ENCODE measurements at places on chromosomes 5 and 9.

GRCh38 chr9:101716629-101717028 lies 21.8 kb downstream of the GRIN3A start:
- no peak for DNase-seq

DNA sequence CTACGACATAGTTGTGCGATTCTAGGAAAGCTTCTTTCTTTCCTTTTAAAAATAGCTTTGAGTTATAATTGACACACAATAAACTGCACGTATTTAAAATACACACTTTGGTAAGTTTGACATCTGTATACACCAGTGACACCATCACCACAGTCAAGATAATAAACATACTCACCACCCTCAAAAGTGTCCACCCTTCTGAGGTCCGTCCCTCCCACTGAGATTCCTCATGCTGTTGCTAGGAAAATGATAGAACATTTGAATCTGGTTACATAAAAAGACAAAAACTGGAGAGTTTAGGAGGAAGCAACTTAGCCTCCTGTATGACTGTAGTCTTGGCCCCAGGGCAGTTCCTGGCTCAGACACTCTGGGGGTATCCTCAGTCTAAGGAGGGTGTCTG lies 17.2 kb downstream of the S100Z start:
- no peak for DNase-seq

DNA sequence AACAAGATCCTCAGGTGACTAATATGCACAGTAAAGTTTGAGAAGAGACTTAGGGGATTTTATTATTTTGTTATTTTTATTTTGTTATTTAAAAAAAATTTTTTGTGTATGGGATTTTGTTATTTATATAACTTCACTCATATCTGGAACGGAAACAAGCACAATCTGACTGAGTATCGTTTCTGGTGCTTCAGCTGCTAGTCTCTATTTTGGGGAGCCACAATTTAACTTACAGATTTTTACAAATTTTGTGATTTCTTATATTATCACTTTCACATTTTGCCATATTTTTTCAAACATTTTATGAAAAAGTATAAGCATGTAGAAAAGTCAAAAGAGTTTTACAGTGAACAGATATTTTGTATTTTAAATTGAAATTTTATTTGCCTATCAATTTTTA lies 208.7 kb downstream of the CCDC171 start:
- DNase-seq = no peak

DNA sequence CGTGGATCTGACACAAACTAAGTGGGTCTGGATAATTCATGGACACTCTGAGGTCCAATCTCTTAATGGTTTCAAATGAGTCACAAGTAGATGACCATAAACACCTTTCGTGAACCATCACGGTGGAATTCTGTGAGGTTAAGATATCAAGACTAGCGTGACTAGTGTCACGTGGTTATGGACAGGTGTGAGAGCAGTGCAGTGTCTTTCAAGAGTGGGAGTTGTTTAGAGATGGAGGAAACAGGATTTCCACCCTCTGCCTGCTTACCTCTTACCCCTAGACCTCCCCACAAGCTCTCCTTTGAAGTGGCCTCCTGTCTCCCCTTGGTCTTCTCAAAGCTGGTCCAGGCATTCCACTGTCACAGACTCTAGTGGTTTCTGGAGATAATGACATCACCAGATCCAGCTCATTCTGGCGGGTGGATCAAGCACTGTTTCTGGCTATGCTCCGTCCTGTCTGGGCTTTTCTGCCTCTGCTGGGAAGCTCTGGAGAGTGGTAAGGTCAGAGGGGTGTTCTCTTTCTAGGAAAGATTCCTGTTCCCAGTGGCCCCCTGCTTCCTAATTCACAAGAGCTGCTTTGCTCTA lies 20.0 kb upstream of the ZNF782 start:
- no peak for DNase-seq

GRCh38 chr5:2901511-2901910 lies 150.0 kb upstream of the IRX2 start:
- no peak for DNase-seq

DNA sequence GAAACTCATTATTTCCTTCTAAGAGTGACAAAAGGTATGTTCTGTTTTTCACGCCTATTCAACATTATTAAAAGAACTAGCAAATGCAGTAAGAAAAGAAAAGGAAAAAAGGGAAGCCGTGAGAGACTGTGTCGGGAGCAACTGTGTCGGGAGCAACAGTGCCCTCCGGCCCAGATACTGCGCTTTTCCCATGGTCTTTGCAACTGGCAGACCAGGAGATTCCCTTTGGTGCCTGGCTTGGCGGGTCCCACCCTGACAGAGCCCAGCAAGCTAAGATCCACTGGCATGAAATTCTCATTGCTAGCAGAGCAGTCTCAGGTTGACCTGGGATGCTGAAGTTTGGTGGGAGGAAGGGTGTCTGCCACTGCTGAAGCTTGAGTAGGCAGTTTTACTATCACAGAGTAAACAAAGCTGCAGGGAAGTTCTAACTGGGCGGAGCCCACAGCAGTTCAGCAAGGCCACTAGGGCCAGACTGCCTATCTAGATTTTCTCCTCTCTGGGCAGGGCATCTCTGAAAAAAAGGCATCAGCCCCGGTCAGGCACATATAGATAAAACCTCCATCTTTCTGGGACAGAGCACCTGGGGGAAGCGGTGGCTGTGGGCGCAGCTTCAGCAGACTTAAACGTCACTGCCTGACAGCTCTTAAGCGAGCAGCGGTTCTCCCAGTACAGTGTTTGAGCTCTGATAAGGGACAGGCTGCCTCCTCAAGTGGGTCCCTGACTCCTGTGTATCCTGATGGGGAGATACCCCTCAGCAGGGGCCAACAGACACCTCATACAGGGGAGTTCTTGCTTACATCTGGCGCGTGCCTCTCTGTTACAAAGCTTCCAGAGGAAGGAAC lies 1237.4 kb upstream of the CDH18 start:
- DNase-seq = no peak

DNA sequence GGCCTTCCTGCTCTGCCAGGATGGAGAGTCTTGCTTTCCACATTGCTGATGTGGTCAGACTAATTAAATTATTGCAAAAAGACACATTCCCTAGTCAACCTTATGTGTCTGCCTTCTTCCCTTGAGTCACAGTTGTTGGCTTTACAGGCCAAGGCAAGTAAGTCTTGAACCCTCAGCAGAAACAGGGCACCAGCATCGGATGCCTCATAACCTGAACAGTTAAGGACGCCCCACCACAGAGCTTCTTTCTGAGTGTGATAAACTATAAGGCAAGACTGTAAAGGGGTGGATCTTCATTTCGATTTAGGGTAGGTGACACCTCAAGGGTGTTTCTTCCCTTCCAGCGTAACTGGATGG lies 670 bp upstream of the KIF2A start:
- no peak for DNase-seq

DNA sequence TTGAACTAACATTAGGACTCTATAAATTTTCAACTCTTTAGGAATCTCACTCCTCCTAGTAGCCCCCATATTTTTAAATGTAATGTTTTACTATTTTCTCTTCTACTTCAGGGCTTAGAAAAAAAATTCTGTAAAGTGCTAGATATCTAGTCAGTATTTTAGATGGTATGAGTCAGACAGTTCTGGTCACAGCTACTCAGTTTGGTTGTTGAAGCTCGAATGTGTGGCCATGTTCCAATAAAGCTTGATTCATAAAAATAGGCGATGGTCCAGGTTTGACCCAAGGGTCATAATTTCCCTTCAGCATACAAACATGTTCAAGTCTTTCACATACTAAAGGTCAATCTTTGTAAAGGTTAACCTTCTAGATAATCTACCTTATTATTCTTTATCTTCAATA lies 566.0 kb upstream of the CDH18 start:
- no peak for DNase-seq

- DNase-seq = no peak
Measured at GRCh38 chr5:164027738-164028137, 522.3 kb downstream of the MAT2B start.

GRCh38 chr5:80181618-80182211 lies 74.1 kb downstream of the SERINC5 start:
- DNase-seq = no peak

DNA sequence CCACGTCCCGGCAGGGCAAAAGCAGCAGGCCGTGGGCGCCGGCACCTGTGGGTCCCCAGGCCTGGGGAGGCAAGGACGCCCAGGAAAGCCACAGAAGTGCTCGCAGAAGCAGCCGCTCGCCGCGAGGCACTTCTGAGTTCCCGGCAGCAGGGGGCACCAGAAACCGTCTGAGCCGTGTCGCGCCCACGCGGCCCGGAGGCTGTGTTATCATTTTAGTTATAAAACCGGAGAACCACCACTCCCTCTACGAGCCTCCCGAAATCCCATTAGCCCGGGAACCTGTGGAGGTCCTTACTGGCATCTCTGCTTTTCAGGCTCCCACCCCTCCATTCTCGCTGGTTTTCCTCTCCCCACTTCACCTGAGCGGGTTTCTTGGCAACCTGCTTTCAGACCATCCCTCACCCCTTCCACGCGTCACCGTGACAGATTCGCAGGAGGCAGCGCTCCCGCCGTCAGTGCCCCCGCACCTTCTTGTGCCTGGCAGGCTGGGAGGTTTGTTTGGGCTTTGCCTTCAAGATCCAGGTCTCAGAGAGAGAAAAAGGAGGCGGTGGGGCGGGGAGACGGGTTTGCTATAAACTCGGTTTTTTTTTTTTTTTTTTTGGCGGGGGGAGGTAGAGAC lies 2.3 kb downstream of the GDNF start:
- peak; percentile 74 for DNase-seq

DNA sequence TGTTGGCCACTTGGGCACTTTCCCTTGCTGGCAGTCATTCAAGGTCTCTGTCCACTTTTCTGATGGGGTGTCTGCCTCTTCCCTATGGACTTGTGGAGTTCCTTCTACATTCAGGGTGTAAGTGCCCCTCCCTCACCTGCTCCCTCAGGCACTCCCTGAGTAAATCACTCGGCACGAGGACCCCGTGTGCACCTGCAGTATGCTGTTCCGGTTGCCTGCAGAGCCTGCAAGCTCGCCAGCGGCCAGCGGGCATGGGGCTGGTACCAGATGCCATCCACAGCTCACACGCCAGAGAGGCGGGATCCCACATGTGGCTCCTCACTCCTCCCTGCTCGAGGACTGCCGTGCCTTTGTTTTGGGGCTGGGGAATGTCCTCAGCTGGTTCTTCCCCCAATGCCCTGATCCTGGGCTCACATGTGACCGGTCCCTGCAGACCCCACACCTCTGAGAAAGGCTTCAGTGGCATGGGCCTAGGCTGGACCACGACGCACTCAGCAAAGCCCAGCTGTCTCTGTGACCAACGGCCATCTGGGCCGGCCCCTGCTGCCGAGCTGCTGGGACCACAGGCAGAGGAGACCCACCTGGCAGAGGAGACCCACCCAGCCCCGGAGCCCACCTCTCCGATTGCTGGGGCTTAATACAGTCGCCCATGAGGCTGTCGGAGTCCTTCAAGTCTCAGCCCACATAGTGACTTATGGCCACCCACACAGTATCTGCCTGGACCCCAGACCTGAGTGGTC lies 46.1 kb upstream of the CLPTM1L start:
- DNase-seq = no peak

- no peak for DNase-seq
Measured at GRCh38 chr5:175216991-175217390, 227.0 kb downstream of the DRD1 start.

GRCh38 chr5:143076377-143076776 lies 306.2 kb downstream of the ARHGAP26 start:
- DNase-seq = no peak

DNA sequence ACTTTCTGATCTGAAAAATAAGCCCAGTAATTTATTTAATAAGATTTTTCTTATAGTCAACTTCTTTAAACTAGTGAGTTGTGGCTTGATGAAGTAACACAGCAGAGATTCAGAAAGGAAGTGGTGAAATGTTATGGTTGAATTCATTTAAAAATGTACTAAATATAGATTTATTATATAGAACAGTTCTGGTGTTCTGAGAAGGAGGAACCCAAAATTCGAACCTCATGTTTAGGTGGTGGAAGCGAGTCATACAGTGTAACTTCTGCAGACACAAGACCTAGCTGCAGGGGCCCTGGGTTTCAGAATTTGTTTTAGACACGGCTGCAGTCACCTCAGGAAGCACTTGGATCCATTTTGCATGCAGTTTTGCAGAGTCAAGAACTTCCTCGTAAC lies 188.2 kb downstream of the TRIO start:
- DNase-seq = no peak

GRCh38 chr5:128146671-128147070 lies 63.1 kb downstream of the SLC12A2 start:
- DNase-seq = no peak

GRCh38 chr5:67066815-67067214 lies 129.8 kb downstream of the CD180 start:
- DNase-seq = no peak

GRCh38 chr5:134555890-134556311 lies 30.4 kb downstream of the JADE2 start:
- peak; percentile 78 for DNase-seq

- no peak for DNase-seq
Measured at GRCh38 chr9:124349675-124350493, 65.4 kb downstream of the PSMB7 start.

DNA sequence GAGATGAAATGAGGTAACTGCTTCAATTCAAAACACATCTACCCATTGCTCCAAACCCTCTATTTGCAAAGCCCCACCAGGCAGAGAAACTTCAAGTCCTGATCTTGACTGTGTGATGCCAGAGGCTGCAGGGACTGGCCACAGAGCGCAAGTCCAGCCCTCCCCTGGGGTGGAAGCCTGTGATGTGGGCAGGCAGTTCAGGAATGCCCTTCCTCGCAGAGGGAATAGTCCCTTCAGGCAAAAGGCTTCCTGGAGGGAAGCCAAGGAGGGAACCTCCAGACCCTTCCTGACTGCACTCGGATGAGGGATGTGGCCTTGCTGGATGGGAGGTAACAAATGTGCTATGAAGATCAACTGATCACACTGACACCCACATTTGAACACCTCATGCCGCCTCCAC lies 131.2 kb downstream of the SLIT3 start:
- DNase-seq = no peak

DNA sequence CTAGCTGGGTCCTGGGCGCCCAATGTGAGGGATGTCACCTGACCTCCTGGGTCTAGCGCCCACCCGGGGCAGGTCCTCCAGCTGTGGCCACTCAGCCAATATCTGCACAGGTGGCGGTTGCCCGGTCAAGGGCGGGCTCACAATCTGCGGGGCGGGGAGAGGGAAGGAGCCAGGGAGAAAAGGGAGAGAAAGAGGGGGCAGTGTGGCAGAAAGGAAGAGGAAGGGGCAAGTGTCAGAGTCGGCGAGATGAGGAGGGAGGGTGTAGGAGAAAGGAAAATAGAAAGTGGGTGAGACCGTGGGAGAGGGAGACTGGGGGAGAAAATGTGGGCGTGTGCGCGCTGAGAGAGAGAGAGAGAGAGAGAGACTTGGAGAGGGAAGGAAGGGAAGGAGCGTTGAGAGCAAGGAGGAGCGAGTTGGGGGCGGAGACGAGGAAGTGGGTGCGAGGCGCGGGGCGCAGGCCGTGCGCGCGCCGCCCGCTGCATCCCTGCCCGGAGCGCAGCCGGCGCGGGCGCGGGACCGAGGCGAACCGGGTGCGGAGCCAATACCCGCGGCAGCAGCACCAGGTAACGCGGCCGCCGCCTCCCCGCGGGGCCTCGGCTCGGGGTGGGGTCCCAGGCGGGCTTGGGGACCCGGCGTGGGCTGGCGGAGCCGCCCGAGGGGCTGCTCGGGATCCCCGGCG lies at the start of gene HRH2:
Gene HRH2, plus strand, starts transcription at position 479 of the 679 bp plus-strand sequence. CDS start 25,163 bp downstream, outside the sequence.
- peak; percentile 49 for DNase-seq

DNA sequence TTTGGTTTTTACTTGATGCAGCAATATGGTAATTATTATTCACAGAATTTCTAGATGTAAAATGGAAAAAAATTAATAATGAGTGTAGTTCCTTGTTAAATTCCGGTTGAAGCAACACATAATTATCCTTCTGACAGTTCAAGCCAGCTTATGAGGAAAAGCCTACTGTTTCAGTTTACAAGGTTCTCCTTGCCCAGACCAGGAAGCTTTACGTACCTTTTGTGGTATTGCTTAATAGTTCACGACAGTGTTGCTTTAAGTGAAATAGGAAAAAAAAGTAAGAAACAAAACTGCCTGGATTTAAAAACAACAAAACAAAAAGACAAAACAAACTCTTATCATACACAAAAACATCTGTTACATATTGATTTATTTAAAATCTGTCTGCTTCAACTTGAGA lies 547.3 kb upstream of the C9orf72 start:
- DNase-seq = no peak
